ENCODE measurements at places on chromosomes 12 and 14.
A peak's percentile ranks its signal among the peaks of the same experiment; 100 is the strongest.

DNA sequence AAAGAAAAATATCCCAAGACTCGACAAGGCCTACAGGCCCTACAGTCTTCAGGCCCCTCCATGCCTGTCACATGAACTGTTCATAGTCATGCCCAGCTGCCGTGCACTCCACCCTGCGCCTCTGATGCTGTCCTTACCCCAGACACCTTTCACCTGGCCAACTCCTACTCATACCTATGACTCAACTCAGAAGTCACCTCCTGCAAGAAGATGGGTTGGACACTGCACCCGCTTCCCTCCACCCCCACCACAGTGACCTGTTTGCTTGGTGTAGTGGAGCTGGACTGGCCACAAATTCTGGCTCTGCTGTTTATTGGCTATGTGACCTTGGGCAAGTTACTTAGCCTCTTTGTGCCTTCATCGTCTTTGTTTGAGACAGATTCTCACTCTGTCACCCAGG, 56.2 kb downstream of the PHETA1 start:
- H3K36me3 ChIP-seq: peaks cover 19% of the 10 kb centered on the region
- no peaks in the 10 kb centered on the region for H3K4me1 ChIP-seq
- no peak overlapping the region for H3K27ac ChIP-seq
- H3K27me3 ChIP-seq: no peaks in the 10 kb centered on the region

GRCh38 chr12:83172441-83172840, 485.7 kb downstream of the TMTC2 start:
- no peaks in the 10 kb centered on the region for H3K27me3 ChIP-seq
- no peaks in the 10 kb centered on the region for H3K36me3 ChIP-seq
- H3K4me1 ChIP-seq: no peaks in the 10 kb centered on the region
- H3K4me3 ChIP-seq: no peak overlapping the region

- no peak for DNase-seq
- no peaks in the 10 kb centered on the region for H3K4me1 ChIP-seq
- H3K36me3 ChIP-seq: peaks cover 3% of the 10 kb centered on the region
- H3K27me3 ChIP-seq: no peaks in the 10 kb centered on the region
- no peak overlapping the region for H3K27ac ChIP-seq
Observed at GRCh38 chr14:45051180-45051579, 32.7 kb upstream of the PRPF39 start.

GRCh38 chr14:78425330-78425729, 255.2 kb downstream of the NRXN3 start:
- H3K27me3 ChIP-seq: no peaks in the 10 kb centered on the region
- H3K36me3 ChIP-seq: no peaks in the 10 kb centered on the region
- H3K27ac ChIP-seq: no peak overlapping the region
- DNase-seq: no peak
- no peaks in the 10 kb centered on the region for H3K4me1 ChIP-seq

DNA sequence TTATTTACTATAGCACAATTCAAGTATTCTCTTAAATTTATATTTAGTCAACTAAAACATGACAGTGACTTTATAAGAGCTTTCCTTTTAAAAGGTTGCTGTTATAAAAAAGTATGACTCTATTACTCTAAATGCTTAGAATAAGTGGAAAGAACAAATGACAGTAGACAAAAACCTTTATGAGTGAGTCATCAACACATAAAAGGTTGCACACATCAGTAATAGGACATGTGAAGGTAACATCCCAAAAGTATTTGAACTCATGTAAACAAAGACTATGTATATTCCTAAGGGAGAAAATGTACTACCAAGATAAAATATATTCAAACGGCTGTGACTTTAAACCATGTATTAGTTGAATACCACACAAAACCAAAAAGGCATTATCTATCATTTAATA, 98.8 kb downstream of the PAWR start:
- peaks cover 2% of the 10 kb centered on the region for H3K4me1 ChIP-seq
- no peak for DNase-seq
- no peaks in the 10 kb centered on the region for H3K27me3 ChIP-seq
- no peak overlapping the region for H3K4me3 ChIP-seq

GRCh38 chr14:50082784-50083466, 33.4 kb downstream of the VCPKMT start:
- no peaks in the 10 kb centered on the region for H3K36me3 ChIP-seq
- no peak overlapping the region for H3K4me3 ChIP-seq
- DNase-seq: no peak
- H3K27me3 ChIP-seq: no peaks in the 10 kb centered on the region
- no peaks in the 10 kb centered on the region for H3K4me1 ChIP-seq

- H3K4me3 ChIP-seq: no peak overlapping the region
- H3K4me1 ChIP-seq: no peaks in the 10 kb centered on the region
- no peak overlapping the region for H3K27ac ChIP-seq
- no peaks in the 10 kb centered on the region for H3K27me3 ChIP-seq
Observed at GRCh38 chr12:286531-287300, 24.1 kb upstream of the SLC6A13 start.

- no peaks in the 10 kb centered on the region for H3K27me3 ChIP-seq
- no peak overlapping the region for H3K4me3 ChIP-seq
- no peaks in the 10 kb centered on the region for H3K36me3 ChIP-seq
- no peak overlapping the region for H3K27ac ChIP-seq
Observed at GRCh38 chr14:98208211-98208611, 1063.8 kb downstream of the BCL11B start.

GRCh38 chr12:131287938-131288764, 334.4 kb downstream of the ADGRD1 start:
- no peaks in the 10 kb centered on the region for H3K27me3 ChIP-seq
- H3K36me3 ChIP-seq: no peaks in the 10 kb centered on the region
- H3K4me1 ChIP-seq: no peaks in the 10 kb centered on the region
- H3K27ac ChIP-seq: no peak overlapping the region
- H3K4me3 ChIP-seq: no peak overlapping the region
- DNase-seq: no peak

GRCh38 chr14:93947282-93947681, 20.1 kb downstream of the FAM181A start:
- H3K27me3 ChIP-seq: no peaks in the 10 kb centered on the region
- no peak overlapping the region for H3K27ac ChIP-seq
- DNase-seq: no peak
- H3K4me3 ChIP-seq: no peak overlapping the region
- H3K4me1 ChIP-seq: no peaks in the 10 kb centered on the region

DNA sequence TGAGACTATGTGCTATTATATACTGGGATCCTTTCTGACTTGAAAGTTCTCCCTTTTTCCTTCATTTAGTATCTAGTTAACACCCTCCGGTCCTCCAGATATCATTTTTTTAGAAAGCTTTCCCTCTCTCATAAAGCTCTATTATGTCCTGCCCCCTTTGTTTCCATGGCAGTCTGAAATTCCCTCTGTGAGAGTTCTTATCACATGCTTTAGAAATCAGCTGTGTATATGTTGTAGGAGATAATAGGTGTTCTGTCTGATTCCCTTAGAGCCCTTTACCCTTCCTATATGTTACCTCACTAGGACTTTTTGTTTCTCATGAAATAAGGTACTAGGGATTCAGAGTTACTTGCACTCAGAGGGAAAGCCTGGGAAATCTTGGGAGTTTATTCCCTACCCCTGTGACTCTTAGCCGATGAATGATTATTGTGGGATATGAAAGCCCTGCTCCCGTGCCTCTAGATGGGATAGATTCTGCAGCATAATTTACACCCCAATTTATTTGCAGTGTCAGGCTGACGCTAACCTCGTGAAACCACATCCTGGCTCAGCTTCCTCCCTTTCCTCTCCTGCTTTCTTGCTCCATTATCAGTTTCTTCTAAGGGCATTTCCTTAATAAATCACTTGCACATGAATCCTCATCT, 448.4 kb downstream of the MDGA2 start:
- H3K4me1 ChIP-seq: no peaks in the 10 kb centered on the region
- no peaks in the 10 kb centered on the region for H3K27me3 ChIP-seq
- H3K27ac ChIP-seq: no peak overlapping the region
- no peaks in the 10 kb centered on the region for H3K36me3 ChIP-seq
- H3K4me3 ChIP-seq: no peak overlapping the region

- DNase-seq: no peak
- no peak overlapping the region for H3K27ac ChIP-seq
- H3K4me3 ChIP-seq: no peak overlapping the region
- no peaks in the 10 kb centered on the region for H3K36me3 ChIP-seq
- no peaks in the 10 kb centered on the region for H3K4me1 ChIP-seq
- H3K27me3 ChIP-seq: no peaks in the 10 kb centered on the region
Observed at GRCh38 chr12:102776041-102776440, 141.0 kb downstream of the PAH start.

DNA sequence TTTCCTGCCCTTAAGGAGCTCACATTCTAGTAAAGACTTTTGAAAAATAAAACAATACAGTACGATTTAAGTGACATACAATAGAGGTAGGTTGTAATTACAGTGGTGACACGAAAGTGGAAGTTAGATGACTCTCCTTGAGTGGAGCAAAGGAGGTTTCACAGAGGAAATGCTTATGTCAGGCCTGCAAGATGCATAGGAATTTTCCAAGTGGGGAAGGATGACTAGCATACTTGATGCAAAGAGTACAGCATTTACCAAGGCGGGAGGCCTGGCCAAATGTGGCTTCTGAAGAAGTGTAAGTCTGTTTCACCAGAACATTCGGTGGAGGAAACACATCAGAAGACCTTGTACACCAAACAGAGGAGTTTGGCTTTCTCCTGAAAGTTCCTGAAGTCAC, 55.2 kb downstream of the ERO1A start:
- no peak for DNase-seq
- H3K4me3 ChIP-seq: no peak overlapping the region
- no peaks in the 10 kb centered on the region for H3K4me1 ChIP-seq
- no peaks in the 10 kb centered on the region for H3K36me3 ChIP-seq

DNA sequence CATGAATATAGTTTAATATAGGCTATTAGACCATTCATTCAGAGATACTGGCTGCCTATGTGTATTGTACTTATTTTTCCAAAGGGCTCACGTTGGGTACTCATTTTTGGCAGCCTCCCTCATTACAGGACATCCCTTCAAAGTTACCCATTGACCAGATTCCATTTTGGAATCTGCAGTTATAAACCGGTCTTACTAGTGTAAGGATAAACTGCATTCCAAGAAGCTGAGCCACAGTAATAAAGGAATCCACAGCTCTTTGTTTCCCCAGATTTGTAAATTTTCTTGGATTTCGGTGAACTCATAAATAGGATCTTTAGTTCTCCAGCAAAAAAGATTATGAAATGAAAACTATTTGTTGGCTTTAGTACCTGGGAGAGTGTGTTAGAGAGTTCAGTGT, 18.9 kb upstream of the CFL2 start:
- H3K4me3 ChIP-seq: no peak overlapping the region
- H3K27me3 ChIP-seq: no peaks in the 10 kb centered on the region
- no peaks in the 10 kb centered on the region for H3K4me1 ChIP-seq
- no peak for DNase-seq
- H3K36me3 ChIP-seq: no peaks in the 10 kb centered on the region
- H3K27ac ChIP-seq: no peak overlapping the region

- no peaks in the 10 kb centered on the region for H3K4me1 ChIP-seq
- no peak overlapping the region for H3K27ac ChIP-seq
- no peak for DNase-seq
- H3K27me3 ChIP-seq: no peaks in the 10 kb centered on the region
- H3K4me3 ChIP-seq: no peak overlapping the region
Observed at GRCh38 chr12:122283680-122284079, 17.4 kb upstream of the VPS33A start.

GRCh38 chr14:33938131-33938949, 12.5 kb downstream of the EGLN3 start:
- no peak overlapping the region for H3K4me3 ChIP-seq
- no peaks in the 10 kb centered on the region for H3K4me1 ChIP-seq
- peak; percentile 88 for DNase-seq

GRCh38 chr14:22003461-22003860, 329.8 kb upstream of the OR4E1 start:
- H3K27me3 ChIP-seq: no peaks in the 10 kb centered on the region
- H3K4me3 ChIP-seq: no peak overlapping the region

DNA sequence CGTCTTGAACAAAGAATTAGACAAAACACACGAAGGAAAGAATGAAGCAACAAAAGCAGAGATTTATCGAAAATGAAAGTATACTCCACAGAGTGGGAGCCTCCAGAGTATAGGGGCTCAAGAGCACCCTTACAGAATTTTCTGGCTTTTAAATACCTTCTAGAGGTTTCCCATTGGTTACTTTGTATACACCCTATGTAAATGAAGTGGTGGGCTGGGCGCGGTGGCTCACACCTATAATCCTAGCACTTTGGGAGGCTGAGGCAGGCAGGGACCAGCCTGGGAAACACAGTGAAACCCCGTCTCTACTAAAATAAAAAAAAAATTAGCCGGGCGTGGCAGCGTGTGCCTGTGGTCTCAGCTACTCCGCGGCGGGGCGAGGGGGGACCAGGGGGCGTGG, 13.1 kb upstream of the DNM1L start:
- no peak for DNase-seq
- no peaks in the 10 kb centered on the region for H3K27me3 ChIP-seq
- no peaks in the 10 kb centered on the region for H3K4me1 ChIP-seq

- no peak for DNase-seq
- H3K4me1 ChIP-seq: peaks cover 30% of the 10 kb centered on the region
- H3K4me3 ChIP-seq: no peak overlapping the region
- no peaks in the 10 kb centered on the region for H3K27me3 ChIP-seq
- no peaks in the 10 kb centered on the region for H3K36me3 ChIP-seq
- H3K27ac ChIP-seq: no peak overlapping the region
Observed at GRCh38 chr12:614411-614970, 48.8 kb downstream of the NINJ2 start.

- H3K27me3 ChIP-seq: no peaks in the 10 kb centered on the region
- H3K4me1 ChIP-seq: no peaks in the 10 kb centered on the region
- no peak for DNase-seq
- H3K4me3 ChIP-seq: no peak overlapping the region
- no peaks in the 10 kb centered on the region for H3K36me3 ChIP-seq
Observed at GRCh38 chr14:55607386-55607785, 27.4 kb downstream of the KTN1 start.

- H3K4me1 ChIP-seq: no peaks in the 10 kb centered on the region
- H3K27ac ChIP-seq: no peak overlapping the region
- no peak overlapping the region for H3K4me3 ChIP-seq
- no peaks in the 10 kb centered on the region for H3K36me3 ChIP-seq
Observed at GRCh38 chr12:126171937-126172559, 1106.8 kb downstream of the AACS start.

GRCh38 chr12:112524676-112525425, 106.1 kb downstream of the PTPN11 start:
- no peak overlapping the region for H3K27ac ChIP-seq
- H3K4me3 ChIP-seq: no peak overlapping the region
- H3K4me1 ChIP-seq: no peaks in the 10 kb centered on the region
- H3K36me3 ChIP-seq: no peaks in the 10 kb centered on the region
- DNase-seq: no peak

GRCh38 chr12:4041187-4041885, 168.1 kb upstream of the PARP11 start:
- H3K4me1 ChIP-seq: no peaks in the 10 kb centered on the region
- no peak for DNase-seq
- H3K27me3 ChIP-seq: no peaks in the 10 kb centered on the region
- no peak overlapping the region for H3K27ac ChIP-seq
- no peak overlapping the region for H3K4me3 ChIP-seq

Measured in liver (tissue), 10 donors.